ENCODE measurements at places on chromosomes 2 and 18. TPM values are rescaled to one million over a fixed set of nuclear protein-coding genes. Genes with fewer than 3 reads are reported as not detected.

GRCh38 chr2:211835695-211836094, 702.9 kb downstream of the ERBB4 start:
- no peaks in the 10 kb centered on the region for H3K27me3 ChIP-seq
- H3K36me3 ChIP-seq: no peaks in the 10 kb centered on the region
- no peak overlapping the region for H3K27ac ChIP-seq
- no peak for DNase-seq
- H3K4me1 ChIP-seq: no peaks in the 10 kb centered on the region

DNA sequence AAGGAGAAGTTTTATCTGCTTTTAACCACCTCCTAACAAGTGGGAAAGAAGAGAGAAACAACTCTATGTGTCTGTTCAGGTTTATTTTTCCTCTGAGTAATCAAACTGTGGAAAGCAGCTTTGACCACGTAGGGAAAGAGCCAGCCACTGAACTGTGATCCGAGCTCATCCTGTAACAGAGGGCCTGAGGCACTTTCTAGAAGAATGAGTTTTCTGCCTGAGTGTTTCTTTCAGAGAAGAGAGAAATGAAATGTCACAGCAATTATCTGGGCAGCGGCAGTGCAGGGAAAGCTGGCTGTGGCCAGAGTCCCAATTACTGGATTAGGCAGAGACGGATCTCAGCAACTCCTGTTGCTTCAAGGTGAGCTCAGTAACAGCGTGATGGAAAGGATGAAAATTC, 151.9 kb downstream of the CD226 start:
- DNase-seq: no peak
- H3K27ac ChIP-seq: no peak overlapping the region
- H3K27me3 ChIP-seq: peaks cover 2% of the 10 kb centered on the region
- no peaks in the 10 kb centered on the region for H3K36me3 ChIP-seq

DNA sequence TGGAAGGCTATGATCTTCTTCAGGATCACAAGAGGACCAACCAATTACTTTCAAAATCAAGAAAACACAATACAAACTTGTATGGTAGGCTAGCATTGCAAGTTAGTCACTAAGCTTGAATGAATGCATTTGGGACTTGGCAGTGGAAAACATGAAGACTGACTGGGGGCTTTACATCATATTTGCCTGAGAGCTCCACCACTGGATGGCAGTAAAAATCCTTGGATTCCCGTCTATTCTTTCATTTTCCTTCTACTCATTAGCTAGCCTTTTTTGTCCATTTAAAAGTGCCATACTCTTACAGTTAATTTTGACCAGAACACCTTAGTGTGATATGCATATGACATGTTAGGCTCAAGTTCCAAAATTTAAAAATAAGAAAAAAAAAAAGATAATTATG, 63.5 kb upstream of the RASGRP3 start:
- no peaks in the 10 kb centered on the region for H3K27me3 ChIP-seq
- H3K4me3 ChIP-seq: no peak overlapping the region
- no peak overlapping the region for H3K27ac ChIP-seq

- no peaks in the 10 kb centered on the region for H3K4me1 ChIP-seq
- H3K36me3 ChIP-seq: no peaks in the 10 kb centered on the region
- no peak overlapping the region for H3K27ac ChIP-seq
These were observed 122.9 kb upstream of the DDX18 start for GRCh38 chr2:117691595-117691994.

GRCh38 chr2:102386867-102387541, 31.4 kb downstream of the IL18R1 start:
- H3K27ac ChIP-seq: no peak overlapping the region
- DNase-seq: no peak
- no peaks in the 10 kb centered on the region for H3K4me1 ChIP-seq

GRCh38 chr2:33467413-33467812, 9.0 kb upstream of the RASGRP3 start:
- no peaks in the 10 kb centered on the region for H3K36me3 ChIP-seq
- no peak overlapping the region for H3K4me3 ChIP-seq
- no peaks in the 10 kb centered on the region for H3K27me3 ChIP-seq

GRCh38 chr18:58010265-58010664, 33.8 kb upstream of the NEDD4L start:
- H3K27ac ChIP-seq: no peak overlapping the region
- peaks cover 2% of the 10 kb centered on the region for H3K27me3 ChIP-seq
- H3K4me1 ChIP-seq: no peaks in the 10 kb centered on the region
- H3K36me3 ChIP-seq: no peaks in the 10 kb centered on the region
- no peak for DNase-seq

- H3K27me3 ChIP-seq: no peaks in the 10 kb centered on the region
- H3K36me3 ChIP-seq: peaks cover 2% of the 10 kb centered on the region
- no peak overlapping the region for H3K27ac ChIP-seq
- no peak overlapping the region for H3K4me3 ChIP-seq
- peaks cover 2% of the 10 kb centered on the region for H3K4me1 ChIP-seq
These were observed 8.3 kb upstream of the GAL3ST2 start for GRCh38 chr2:241768251-241768711.

DNA sequence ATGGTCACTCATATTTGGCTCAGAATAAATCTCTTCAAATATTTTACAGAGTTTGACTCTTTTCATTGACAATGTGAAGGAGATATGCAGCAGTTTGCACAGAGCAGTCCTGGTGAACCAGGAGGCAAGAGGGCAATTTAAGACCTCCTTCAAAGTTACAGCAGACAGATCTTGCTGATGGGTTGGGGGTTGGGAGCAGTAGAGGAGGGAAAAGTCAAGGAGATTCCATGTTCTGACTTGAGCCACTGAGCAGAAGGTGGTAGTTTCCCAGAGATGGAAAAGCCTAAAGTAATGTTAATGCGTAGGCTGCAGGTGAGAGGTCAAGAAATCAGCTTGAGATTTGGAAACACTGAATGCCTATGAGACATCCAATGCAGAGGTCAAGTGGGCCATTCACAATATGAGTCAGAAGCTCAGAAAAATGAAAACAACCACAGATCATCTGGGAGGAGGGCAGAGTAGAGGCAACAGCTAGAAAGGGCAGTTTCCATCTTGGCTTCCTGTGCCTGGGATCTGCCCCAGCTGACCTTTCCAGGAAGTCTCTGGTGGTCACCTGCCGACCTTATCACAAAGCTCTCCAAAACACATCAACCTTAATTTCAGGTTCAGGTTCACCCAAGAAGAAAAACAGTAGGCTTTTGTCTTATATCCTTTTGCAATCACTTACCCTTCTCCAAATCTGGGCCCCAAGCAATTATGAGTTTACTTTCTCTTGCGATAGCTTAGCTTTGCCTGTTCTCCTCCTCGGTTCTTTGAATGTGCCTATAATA, 197.5 kb upstream of the ARL4C start:
- peak overlapping the region; percentile 49 for H3K27ac ChIP-seq
- no peaks in the 10 kb centered on the region for H3K27me3 ChIP-seq
- H3K4me1 ChIP-seq: peaks cover 32% of the 10 kb centered on the region
- peak; percentile 95 for DNase-seq
- H3K36me3 ChIP-seq: no peaks in the 10 kb centered on the region

DNA sequence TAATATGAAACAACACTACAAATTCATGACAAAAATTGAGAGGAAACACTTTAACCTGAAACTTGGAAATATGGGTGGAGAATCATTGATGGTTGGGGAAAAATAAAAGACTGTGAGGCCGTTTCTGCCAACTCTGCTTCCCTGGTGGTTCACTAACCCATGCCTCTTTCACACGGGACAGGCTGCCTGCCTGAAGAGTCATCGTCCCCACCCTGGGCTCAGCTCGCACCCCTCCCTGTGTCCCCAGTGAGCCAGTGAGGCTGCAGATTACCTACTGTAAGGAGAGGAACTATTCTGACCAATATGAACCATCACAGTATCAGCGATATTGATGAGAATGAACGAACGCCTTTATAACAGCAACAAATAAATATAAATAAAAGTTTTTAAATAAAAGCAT, 357.8 kb upstream of the CDH20 start:
- no peaks in the 10 kb centered on the region for H3K27me3 ChIP-seq
- no peak overlapping the region for H3K27ac ChIP-seq
- H3K4me1 ChIP-seq: peaks cover 23% of the 10 kb centered on the region
- DNase-seq: no peak
- H3K4me3 ChIP-seq: no peak overlapping the region
- H3K36me3 ChIP-seq: no peaks in the 10 kb centered on the region

GRCh38 chr2:11387843-11388242, 43.4 kb upstream of the ROCK2 start:
- H3K36me3 ChIP-seq: no peaks in the 10 kb centered on the region
- H3K27ac ChIP-seq: no peak overlapping the region
- no peak overlapping the region for H3K4me3 ChIP-seq
- H3K4me1 ChIP-seq: peaks cover 20% of the 10 kb centered on the region

DNA sequence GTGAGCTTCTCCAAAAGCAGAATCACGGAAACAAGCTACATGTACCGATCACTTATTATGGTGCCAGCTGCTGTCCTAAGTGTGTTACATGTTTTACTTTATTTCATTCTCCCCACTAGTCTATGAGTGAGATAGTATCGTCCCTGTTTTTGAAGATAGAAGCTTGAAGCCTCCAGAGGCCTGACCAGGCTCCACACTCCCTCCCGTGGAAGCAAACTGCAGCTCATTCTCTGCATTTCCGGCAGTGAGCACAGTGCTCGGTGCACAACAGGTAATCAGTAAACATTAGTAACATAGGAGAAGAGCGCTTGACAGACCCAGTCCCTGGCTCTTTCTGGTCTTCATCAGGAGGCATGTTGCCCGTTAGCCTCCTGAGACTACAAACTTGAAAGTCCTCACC, 72.9 kb downstream of the ZBTB7C start:
- H3K4me1 ChIP-seq: no peaks in the 10 kb centered on the region
- H3K27me3 ChIP-seq: peaks cover 2% of the 10 kb centered on the region
- H3K36me3 ChIP-seq: no peaks in the 10 kb centered on the region
- no peak overlapping the region for H3K27ac ChIP-seq
- no peak overlapping the region for H3K4me3 ChIP-seq

- no peak overlapping the region for H3K4me3 ChIP-seq
- H3K36me3 ChIP-seq: peaks cover 14% of the 10 kb centered on the region
- no peak overlapping the region for H3K27ac ChIP-seq
These were observed 86.0 kb downstream of the DGKD start for GRCh38 chr2:233440314-233440713.

- peaks cover 20% of the 10 kb centered on the region for H3K4me1 ChIP-seq
- no peaks in the 10 kb centered on the region for H3K36me3 ChIP-seq
- no peak overlapping the region for H3K4me3 ChIP-seq
These were observed 246.1 kb upstream of the TNP1 start for GRCh38 chr2:217105733-217106649.

- no peaks in the 10 kb centered on the region for H3K27me3 ChIP-seq
- no peak overlapping the region for H3K27ac ChIP-seq
- no peak overlapping the region for H3K4me3 ChIP-seq
These were observed 39.5 kb upstream of the NPAS2 start for GRCh38 chr2:100780203-100781008.

- H3K36me3 ChIP-seq: no peaks in the 10 kb centered on the region
- H3K4me1 ChIP-seq: peaks cover 10% of the 10 kb centered on the region
- H3K27me3 ChIP-seq: no peaks in the 10 kb centered on the region
- DNase-seq: no peak
These were observed 3.2 kb downstream of the WDR33 start for GRCh38 chr2:127807678-127808353.

DNA sequence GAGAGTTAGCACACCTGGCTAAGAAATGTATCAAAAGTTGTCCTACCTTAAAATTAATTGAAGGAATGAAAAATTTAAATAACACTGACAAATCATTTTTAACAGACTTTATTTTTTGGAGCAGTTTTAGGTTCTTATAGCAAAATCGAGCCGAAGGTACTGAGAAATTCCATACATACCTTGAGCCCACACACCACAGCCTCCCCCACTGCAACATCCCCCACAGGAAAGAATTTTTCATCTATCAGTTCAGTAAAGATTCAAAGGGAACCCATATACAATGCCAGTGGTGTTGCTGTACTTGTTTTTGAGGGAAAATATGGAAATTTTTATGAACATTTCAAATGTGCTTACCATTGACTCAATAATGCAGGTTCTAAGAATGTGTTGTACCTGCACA, 169.8 kb upstream of the HS6ST1 start:
- no peak for DNase-seq
- no peak overlapping the region for H3K4me3 ChIP-seq
- no peaks in the 10 kb centered on the region for H3K27me3 ChIP-seq
- H3K4me1 ChIP-seq: no peaks in the 10 kb centered on the region
- H3K36me3 ChIP-seq: no peaks in the 10 kb centered on the region

DSC2 gene
- not detected for total RNA-seq

RTP5 gene
- total RNA-seq: not detected

RAPGEF4 gene
- 8.8 TPM for total RNA-seq

CXCR1 gene
- not detected for total RNA-seq

ALKAL2 gene
- not detected for total RNA-seq

RSAD2 gene
- 0.09 TPM for total RNA-seq

KANSL1L gene
- total RNA-seq: 14.0 TPM

SOCS6 gene
- 15.0 TPM for total RNA-seq
